ENCODE measurements at places on chromosomes 16 and 17.

DNA sequence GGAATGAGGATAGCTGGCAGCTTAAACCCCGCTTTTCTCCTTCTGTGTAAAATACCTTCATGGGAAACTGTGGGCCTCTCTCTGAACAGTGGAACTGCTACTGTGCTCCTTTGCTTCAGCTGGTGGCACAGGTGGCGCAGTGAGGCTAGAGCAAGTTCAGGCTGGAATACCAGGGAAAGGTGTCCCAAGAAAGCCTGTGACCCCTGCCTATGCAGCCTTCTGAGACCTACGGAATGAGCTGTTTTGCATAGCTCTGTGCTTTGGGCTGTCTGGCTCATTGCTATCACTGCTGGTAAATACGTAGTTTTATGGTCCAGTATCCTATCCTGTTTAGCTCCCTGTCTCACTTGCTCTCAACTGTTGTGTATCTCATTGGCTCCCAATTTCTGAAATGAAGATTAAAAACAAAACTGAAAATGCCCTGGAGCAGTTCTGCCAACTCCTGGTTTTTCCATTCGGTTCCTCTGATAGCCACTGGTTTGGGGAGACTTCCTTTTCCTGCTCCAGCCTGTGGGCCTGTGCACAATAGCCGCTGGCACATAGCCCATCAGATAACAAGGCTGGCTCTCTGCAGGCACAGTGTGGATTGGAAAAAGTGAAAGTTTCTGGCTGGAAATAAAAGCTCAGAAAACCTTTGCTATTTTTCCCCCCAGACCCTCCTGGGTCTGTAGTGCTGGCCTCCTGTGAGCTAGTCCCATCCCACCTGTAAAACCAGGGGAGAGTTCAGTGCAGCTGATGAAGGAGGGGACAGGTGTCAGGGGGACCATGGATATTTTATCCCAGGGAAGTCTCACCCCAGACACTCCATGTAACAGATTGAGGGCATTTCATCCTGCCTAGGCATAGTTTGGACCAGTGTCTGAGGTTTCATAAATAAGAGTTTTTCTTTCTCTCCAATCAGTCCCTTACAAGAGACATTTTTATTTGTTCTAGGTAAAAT, 24.0 kb downstream of the LIMD2 start:
- DNase-seq = no peak

DNA sequence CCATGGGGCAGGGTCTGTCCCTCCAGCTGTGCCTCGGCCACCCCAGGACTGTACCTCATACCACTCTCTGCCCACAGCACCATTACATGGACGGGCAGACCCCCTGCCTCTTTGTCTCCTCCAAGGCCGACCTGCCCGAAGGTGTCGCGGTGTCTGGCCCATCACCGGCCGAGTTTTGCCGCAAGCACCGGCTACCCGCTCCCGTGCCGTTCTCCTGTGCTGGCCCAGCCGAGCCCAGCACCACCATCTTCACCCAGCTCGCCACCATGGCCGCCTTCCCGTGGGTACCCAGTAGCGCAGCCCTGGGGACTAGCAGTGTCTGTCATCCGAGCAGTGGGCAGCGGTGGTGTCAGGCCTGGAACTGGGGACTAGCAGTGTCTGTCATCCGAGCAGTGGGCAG, 2.6 kb upstream of the RHBDL1 start:
- DNase-seq = no peak

GRCh38 chr17:11747441-11747840, 149.2 kb downstream of the DNAH9 start:
- DNase-seq = no peak

- no peak for DNase-seq
Measured at GRCh38 chr16:48420437-48420836, 35.2 kb upstream of the SIAH1 start.

GRCh38 chr17:15106540-15106939, 158.6 kb downstream of the PMP22 start:
- DNase-seq = no peak

DNA sequence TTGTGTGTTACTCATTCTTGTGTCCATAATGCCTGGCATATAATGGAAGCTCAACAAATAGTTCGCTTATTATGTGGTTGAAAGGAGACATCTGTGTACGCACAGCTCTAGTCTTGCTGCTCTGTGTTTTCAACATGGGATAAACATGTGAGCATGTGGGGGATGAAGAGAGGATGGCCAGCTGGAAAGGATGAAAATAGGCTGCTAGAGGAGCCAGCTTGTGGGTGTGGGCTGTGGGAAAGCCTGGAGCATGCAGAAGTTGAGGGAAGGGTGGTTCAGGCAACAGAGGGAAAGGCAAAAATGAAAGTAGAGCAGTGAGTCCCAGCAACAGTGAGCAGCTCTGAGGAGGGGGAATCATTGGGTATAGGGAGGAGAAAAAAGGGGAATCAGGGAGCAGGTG, 324.6 kb upstream of the CDH11 start:
- no peak for DNase-seq

DNA sequence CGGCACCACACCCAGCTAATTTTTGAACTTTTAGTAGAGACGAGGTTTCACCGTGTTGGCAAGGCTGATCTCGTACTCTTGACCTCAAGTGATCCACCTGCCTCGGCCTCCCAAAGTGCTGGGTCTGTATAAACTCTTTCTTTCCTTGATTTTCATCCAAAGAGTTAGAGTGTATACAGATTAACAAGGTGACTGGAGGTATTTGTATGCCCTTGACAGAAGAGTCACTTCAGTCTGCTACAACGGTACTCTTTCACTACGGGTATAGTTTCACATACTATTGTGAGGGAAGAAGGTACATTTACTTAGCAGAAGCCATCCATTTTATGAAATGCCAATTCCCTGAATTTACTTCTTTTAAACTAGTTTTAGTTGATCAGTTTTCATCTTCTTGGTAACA, 32.5 kb downstream of the PPM1E start:
- DNase-seq = no peak

DNA sequence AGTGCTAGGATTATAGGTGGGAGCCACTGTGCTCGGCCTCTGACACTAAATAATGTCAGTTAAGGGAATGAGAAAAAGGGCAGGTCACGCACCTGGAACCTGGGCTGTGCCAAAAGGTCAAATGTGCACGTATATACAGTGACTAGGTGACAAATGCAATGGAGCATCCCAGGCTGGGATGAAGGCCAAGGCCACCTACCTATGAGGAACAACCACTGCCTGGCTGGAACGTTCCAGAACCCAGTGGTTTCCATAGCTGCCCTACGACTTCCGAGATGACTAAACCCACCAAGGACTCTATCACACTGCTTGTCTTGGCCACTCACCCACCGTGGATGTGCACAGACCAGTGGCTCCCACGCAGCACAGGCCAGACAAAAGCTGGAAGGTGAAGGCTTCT, 16.1 kb downstream of the ZNF500 start:
- no peak for DNase-seq

DNA sequence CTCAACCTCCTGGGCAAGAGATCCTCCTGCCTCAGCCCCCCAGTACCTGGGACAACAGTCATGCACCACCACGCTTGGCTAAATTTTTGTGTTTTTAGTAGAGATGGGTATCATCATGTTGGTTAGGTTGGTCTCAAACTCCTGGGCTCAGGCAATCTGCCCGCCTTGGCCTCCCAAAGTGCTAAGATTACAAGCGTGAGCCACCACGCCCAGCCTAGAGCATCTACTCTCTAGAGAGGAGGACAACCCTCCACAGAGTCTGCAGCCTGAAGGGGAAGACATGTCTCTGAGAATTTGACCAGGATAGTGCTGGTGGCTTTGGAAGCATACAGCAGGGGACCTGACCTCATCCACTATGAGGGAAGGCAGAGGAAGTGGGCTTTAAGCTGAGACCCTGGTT, 4.7 kb upstream of the GRB2 start:
- no peak for DNase-seq

DNA sequence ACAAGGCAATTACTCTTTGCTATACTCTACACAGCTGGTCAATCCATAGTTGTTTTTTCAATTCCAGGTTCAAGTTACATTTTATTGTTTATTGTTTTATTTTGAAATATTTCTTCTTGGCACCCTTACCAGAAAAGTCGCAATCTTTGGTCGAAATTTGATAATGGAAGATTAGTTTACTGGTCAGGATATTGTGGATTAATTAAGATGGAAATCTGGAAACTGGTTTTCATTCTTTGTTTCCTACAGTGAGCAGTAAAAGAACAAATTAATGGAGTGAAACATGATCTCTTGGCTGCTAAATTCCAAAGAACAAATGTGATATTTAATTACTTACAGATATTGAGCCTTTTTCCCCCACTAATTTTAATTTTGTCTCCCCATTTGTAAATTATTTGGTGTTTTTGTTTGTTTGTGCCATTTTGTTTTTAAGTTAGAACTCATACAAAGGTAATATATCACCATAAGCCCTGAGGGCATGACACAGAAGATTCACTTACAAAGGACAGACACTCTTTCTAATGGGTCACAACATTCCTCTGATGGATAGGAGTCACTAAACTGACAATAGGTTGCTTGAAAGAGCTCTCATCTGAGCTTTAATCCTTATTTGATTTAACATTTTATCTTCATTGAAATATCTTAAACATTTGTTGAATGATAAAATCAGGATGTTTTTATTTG, 700.2 kb downstream of the KCNJ2 start:
- no peak for DNase-seq

DNA sequence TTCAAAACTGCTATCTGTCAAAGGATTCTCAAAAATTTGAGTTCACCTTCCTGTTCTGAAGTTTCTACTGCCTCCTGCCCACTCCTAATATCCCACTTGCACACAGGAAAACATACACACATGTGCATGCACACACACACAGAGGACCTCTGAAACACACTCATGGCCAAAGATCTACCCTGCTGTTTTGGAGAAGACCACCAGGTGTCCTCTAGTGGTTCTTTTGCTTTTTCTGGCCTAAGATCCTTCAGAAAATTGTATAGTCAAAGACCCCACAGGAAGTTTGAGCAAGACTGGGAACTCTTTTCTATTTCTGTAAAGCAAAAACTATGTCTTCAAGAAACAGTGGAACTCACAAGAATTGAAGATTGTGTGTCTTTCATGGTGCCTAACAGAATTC, 90.2 kb downstream of the CDH8 start:
- DNase-seq = no peak

DNA sequence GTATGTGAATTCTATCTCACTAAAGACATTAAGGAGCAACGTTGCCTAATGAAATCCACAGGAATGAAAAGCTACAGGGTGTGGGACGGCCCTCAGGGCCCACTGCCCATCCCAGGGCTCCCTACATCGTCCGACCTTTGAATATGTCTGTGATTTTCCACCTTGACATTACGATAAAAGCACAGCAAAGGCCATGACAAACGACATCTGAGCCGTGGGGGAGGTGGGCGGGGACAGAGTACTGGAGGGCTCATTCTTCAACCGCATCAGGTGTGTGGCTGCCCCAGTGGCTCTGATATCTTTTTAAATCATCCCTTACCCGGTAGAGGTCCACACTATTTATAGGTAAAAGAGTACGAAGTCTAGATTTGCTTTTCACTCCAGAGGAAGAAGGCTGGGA, 35.1 kb downstream of the LMF1 start:
- no peak for DNase-seq
